ENCODE measurements at places on chromosomes 1 and 21.

- DNase-seq = no peak
These were observed 48.2 kb downstream of the HHAT start for GRCh38 chr1:210376836-210377372.

- no peak for DNase-seq
These were observed 26.4 kb downstream of the OPTC start for GRCh38 chr1:203520315-203520714.

- no peak for DNase-seq
These were observed 65.0 kb upstream of the SLC22A15 start for GRCh38 chr1:115911294-115911693.

DNA sequence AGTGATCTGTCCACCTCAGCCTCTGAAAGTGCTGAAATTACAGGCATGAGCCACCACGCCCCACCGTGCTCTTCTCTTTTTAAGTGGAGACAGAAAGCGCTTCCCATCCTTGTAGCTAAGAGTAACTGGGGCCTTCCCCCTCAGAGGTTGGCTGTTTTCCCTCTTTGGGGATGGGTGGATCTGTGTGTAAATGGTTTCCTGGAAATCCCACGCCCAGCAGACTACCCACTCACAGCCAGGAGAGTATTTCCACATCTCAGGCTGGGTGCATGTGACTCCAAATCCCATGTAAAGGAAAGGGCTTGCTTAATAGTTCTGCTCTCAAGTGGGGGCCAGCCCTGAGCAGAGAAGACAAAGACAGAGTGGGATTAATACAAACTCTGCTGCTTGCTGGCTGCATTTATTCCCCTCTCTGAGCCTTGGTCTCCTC, 19.6 kb upstream of the TCEA3 start:
- no peak for DNase-seq

DNA sequence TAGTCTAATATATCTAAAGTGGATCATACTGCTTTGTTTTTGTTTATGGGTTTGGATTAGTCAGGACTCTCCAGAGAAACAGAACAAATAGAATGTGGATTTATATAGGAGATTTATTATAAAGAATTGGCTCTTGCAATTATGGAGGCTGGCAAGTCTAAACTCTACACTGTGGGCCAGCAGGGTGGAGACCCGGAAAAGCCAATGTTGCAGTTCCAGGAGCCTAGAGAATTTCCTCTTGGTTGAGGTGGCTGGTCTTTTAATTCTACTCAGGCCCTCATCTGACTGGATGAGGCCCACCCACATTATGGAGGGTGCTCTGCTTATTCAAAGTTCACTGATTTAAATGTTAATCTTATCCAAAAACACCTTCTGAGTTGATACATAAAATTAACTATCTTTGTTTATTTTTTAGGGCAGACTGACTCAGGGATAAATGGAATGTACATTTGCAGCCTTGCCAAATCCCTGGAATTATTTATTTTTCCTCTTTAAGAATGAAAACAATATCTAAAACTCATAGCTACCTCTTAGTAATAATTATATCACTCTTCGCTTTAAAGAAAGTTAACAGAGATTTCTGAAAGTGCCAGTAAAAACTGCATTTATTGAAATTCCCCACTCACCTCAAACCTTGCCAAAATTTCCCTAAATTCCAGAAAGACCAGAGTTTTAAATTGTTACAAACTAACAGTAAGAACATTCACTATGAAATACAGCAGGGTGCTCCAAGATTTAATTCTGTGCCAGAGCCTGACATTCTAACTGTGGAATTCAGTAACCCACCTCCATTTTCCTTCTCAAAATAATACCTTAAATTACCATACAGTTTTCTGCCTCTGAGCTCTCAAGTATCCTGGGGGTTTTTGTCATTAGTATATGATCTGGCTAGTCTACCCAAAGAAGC, 36.6 kb upstream of the SSX2IP start:
- DNase-seq = no peak

GRCh38 chr1:9164919-9165318, 36.0 kb upstream of the GPR157 start:
- no peak for DNase-seq

DNA sequence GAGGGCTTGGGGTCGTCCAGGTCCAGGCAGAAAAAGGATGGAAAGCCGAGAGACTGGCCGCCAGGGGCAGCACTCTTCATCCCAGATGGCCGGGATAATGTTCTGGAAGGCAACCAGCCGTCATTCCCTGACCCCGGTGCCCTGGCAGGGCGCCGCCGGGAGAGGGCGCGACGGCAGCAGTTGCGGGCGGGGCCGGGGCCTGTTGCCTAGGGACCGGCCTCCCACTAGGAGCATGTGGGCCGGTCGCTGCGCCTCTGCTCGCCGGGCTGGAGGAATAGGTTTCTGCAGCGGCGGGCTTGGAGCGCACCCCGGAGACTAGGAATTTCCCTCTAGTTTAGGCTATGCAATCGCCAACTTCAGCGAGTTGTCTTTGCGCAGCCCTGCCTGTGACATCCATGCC, 11.0 kb downstream of the DMRTB1 start:
- DNase-seq = peak; percentile 95

DNA sequence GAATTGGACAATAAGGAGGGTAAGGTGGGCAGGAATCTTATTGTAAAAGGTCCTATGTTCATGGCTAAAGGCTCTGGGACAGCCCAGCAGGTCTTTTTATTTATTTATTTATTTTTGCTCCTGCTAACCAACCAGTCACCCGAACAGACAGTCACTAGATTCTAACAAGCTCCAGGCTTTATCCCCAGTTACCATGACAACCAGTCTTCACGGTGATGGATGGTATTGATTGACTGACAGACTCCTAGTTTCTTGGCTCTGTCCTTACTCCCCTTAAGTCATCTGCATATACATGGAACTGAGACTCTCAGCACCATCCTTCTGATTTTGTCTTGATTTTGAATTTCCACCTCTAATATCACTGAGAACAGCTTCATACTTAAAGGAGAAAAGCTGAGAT, 44.3 kb downstream of the C8A start:
- DNase-seq = no peak

GRCh38 chr1:28796352-28797211, 15.4 kb upstream of the OPRD1 start:
- no peak for DNase-seq

DNA sequence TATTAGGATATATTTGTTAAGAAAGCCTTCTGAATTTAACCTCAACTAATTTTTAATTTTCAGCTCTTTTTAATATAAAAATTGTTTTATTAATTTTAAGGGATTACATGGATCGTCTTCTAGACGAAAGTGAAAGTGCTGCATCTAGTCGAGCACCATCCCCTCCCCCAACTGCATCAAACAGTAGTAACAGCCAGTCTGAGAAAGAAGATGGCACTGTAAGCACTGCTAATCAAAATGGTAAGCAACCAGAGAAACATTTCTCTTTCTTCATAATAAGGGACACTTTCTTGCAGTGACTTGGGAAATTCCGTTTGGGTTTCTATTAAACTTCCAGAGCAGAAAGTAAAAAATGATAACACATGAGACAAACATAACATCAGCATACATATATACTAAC, 56.9 kb downstream of the MIER1 start:
- no peak for DNase-seq

DNA sequence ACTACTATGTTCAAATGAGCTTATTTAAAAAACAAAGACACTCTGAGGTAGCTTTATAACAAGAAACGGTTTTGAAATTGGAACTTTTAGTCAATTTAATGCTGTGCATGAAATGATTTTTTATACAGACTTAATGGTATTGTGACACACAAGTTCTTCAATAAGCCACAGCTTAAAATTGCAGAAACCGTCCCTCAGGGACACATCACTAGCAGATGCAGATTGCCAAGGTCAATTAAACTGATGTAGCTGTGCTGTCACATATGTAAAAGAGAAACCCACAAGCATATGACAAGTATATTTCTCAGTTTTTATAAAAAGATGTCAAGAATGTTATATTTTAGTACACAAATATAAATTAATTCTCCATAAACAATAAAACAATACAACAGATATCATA, 366.9 kb downstream of the DPYD start:
- DNase-seq = no peak

DNA sequence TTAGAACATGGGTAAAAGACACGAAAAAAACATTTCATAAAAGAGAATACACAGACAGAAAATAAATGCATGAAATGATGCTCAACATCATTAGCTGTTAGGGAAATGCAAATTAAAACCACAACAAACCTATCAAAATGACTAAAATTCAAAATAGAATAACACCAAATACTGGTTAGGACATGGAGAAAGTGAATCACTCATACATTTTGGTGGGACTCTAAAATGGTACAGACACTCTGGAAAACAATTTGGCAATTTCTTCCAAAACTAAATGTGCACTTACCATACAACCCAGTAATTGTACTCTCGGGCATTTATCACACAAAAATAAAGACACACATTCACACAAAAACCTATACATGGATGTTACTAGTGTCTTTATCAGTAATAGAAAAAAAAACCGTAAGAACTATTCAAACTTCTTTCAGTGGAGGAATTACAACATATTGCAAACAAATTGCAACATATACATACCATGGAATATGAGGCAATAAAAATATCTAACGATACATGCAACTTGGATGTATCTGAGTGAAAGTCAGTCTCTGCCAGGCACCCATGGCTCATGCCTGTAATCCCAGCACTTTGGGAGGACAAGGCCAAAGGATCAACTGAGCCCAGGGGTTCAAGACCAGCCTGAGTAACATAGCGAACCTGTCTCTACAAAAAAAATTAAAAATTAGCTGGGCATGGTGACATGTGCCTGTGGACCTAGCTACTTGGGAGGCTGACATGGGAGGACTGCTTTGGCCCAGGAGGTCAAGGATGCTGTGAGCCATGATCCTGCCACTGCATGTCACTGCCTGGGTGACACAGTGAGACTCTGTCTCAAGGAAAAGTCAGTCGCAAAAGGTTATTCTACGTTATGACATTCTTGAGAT, 19.6 kb downstream of the HSF2BP start:
- no peak for DNase-seq

GRCh38 chr1:109762039-109762585, 1.6 kb downstream of the EPS8L3 start:
- no peak for DNase-seq

GRCh38 chr1:14138687-14139086, 438.7 kb downstream of the PRDM2 start:
- DNase-seq = no peak

DNA sequence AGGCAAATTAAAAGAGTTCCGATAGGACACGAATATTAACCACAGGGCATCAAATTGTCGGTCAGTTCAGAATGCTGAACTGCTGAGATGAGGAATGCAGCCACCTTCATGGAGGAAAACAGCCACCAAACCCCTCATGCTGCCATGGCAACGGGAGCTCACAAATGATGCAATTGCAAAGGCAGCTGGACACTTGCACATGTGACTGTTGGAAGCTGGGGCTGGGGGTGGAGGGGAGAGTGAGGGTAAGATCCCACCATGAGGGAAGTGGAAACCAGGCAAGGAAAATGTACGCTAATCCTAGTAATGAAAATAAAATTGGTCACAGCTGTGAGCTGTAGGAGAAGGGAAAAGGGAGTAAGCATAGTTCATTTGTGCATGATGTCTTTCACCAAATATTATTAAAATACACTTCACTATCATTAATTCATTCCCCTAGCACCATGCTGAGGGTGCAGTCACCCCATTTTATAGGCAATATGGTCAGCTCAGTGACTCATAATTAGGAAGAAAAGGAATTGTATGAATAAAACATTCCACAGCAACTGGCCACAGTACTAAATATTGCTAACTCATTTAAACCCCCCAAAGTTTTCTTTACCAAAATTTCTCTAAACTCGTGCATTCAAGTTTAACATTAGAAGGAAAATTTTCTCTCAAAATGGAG, 15.3 kb downstream of the BECN2 start:
- no peak for DNase-seq

DNA sequence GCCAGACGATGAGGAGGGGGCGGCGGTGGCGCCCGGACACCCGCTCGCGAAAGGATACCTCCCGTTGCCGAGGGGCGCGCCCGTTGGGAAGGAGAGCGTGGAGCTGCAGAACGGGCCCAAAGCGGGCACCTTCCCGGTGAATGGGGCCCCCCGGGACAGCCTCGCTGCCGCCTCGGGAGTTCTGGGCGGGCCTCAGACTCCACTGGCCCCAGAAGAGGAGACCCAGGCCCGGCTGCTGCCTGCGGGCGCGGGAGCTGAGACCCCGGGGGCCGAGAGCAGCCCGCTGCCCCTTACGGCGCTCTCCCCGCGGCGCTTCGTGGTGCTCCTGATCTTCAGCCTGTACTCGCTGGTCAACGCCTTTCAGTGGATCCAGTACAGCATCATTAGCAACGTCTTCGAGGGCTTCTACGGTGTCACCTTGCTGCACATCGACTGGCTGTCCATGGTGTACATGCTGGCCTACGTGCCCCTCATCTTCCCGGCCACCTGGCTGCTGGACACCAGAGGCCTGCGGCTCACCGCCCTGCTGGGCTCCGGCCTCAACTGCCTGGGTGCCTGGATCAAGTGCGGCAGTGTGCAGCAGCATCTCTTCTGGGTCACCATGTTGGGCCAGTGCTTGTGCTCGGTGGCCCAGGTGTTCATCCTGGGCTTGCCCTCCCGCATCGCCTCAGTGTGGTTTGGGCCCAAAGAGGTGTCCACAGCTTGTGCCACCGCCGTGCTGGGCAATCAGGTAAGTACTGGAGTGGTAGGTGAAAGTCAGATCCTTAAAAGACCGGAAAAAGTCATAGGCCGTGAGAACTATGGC, 588 bp downstream of the FLVCR1 start:
- DNase-seq = peak; percentile 46

DNA sequence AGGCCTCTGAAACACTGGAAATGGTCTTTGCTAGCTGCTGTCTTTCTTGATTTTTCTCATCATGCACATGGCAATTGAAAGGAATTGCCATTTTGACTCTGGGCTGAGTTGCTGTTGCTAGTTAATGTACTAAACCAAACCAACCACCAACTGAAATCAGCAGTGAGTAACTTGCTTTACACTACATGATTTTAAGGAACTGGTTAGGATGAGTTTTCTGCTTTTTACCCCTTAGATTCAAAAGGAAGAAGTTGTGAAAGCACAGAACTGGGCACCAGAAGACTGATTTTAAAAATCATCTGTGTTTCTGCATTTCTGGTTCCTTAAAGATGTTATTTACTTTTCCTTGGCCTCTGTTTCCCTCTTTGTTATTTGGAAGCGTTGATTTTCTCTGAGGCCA, 361.9 kb downstream of the HLX start:
- DNase-seq = no peak

- no peak for DNase-seq
These were observed 1.1 kb downstream of the GPR25 start for GRCh38 chr1:200873671-200874397.

GRCh38 chr1:91819038-91819788, 66.7 kb downstream of the TGFBR3 start:
- no peak for DNase-seq
